ENCODE measurements at places on chromosomes 2 and 18.

GRCh38 chr2:3348767-3349166 lies 28.9 kb downstream of the EIPR1 start:
- no peak for DNase-seq

DNA sequence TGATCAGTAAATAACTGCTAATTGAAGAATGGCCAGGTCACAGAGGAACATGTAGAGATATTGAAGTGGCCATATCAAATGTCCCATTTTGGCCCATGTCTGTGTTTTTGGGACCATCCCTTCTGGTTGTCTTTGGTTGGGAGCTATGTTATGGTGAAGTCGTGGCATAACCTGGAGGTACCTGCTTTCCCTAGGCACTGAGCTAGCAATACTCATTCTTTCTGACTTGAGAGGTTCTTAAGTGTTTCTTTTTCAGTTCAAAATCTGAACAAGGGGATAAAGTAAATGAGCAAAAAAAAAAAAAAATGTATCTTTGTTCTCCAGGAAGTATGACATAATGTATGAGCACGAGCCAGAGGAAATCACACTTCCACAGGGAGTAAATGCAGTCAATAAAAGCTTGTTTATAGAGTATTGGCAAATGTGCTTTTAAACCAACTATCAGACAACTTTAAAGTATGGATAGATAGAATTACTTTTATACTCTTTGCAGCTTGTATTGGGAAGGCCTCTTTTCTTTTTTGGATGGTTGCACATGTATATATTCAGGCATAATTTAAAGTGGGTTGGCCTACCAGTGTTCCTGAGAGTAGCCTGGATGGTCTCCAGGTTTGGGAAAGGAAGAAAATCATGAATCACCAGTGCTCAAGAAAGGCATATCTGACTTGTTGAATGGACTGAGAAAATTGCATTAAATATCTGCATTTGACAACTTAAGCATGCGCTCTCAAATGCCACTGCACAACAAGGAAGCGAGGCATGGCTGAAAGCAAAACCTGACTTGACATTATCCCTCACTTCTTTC lies 125.0 kb downstream of the SPHKAP start:
- DNase-seq, result no peak

DNA sequence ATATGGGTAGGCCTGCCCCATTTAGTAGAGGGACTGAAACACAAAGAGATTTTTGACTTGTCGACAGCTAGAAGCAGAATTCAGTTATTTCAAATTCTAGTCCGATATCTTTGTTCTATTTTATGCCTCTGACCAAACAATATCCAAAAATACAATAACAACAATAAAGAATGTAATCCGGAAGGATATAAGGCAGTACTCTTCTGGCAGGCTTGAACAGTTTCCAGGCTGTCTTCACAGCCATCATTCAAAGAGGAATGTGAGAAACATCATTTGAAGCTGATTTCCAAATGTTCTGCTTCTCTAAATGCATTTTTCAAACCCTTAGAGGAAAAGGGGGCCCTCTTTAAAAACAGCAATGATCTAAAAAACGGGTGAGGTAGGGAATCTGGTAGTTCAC lies 36.7 kb upstream of the SPTBN1 start:
- DNase-seq, result no peak

DNA sequence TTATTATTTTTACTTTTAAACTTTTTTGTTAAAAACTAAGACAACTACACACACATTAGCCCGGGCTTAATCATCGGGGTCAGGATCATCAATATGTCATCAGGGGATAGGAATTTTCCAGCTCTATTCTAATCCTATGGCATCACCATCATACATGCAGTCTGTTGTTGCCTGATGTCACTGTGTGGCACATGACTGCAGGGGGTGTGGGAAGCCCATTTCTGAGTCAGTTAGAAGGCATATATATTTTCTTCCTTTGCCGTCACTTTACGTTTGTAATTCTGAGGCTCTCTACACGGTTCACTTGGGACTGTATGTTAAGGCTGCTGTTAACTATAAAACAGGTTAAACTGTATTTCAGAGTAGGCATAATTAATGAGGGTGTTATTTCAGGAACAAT lies 144.4 kb upstream of the ITGA6 start:
- DNase-seq, result no peak

DNA sequence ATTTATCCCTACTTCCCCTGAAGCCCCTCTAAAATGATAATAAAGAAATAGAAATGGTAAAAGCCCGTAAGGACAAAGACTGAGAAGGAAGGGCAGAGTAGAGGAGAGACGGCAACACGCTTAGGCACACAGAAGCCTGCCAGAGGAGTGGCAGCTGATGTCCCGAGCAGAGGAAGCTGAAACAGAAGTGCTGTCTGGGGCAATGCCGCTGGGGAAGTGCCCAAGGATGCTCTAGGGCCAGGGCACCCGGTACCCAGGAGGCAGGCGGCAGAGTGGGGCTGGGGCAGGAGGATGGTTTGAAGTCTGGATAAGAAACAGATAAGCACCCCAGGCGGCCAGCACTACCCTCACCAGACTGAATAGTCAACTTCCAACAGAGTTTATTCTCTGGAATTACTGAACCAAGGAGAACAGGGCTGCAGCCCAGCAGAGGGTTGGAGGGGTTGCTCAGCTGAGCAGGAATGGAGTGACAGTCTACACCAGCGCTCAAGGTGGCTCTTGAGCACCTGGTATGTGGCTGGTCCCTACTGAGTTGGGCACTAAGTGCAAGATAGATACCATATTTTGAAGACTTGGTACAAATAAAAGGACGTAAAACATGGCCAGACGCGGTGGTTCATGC lies 22.4 kb downstream of the TMEM37 start:
- DNase-seq, result no peak

GRCh38 chr2:216819766-216820165 lies 40.1 kb downstream of the TNP1 start:
- no peak for DNase-seq

- no peak for DNase-seq
These were observed 4.7 kb downstream of the CD302 start for GRCh38 chr2:159793326-159793725.

- DNase-seq, result no peak
These were observed 74.6 kb downstream of the AGAP1 start for GRCh38 chr2:235568431-235568830.

- DNase-seq, result no peak
These were observed 46.6 kb downstream of the ALK start for GRCh38 chr2:29874745-29875144.

- no peak for DNase-seq
These were observed 30.6 kb upstream of the RND3 start for GRCh38 chr2:150517951-150518680.

- DNase-seq, result peak; percentile 64
These were observed 165.6 kb downstream of the TMEFF2 start for GRCh38 chr2:192029089-192029488.

- no peak for DNase-seq
These were observed 72.7 kb upstream of the ITPRID2 start for GRCh38 chr2:181818840-181819239.

DNA sequence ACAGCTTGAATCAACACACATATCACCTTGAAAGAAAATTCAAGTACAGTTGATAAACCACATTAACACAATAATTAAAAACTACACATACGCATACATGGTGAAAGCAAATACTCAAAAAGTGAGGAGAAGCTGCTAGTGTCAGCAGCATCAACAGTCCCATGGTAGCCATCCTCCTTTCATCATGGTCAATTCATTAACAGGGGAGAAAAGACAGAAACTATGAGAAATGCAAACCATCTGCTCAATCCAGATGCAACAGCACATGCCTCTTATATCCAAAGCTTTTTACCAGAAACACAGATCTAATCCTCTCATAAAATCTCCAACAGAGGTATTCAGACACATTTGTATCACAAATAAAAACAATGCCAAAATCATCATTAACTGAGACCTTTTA lies 81.9 kb upstream of the CHRNA1 start:
- DNase-seq, result no peak

DNA sequence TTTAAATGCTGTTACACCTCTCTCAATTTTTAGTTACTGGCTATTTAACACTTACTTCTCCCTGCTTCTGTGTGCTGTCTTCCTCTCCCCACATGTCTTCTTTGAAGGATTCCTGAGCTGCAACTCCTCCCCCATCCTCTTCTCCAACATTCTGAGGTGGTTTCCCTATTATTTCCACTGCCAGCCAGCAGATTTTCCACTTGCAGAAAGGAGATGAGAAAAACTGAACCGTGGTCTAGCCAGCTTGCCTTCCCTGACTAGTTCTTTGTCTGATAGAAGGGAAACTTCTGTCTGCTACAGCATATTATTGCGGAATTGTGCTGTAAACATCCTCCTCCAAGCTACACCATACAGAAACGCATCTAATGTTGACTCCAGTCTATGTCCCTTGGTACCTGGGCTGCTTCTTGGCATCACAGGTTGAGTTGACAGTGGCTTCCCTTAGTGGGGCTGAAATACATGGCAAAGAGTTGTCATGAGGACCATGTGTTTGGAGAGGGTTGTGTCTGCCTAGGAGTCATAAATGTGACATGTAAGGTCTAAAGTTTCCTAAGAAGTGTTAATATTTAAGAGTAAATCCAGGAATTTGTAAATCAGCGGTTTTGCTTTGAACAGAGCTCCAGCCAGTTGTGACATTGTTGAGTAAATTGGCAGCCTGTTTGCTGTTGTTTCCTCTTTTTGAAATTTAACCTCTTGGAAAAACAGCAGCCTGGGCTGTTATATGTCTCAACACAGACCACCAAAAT lies 68.3 kb upstream of the RND3 start:
- DNase-seq, result no peak

- no peak for DNase-seq
These were observed 98.8 kb downstream of the TNS1 start for GRCh38 chr2:217903859-217904613.

DNA sequence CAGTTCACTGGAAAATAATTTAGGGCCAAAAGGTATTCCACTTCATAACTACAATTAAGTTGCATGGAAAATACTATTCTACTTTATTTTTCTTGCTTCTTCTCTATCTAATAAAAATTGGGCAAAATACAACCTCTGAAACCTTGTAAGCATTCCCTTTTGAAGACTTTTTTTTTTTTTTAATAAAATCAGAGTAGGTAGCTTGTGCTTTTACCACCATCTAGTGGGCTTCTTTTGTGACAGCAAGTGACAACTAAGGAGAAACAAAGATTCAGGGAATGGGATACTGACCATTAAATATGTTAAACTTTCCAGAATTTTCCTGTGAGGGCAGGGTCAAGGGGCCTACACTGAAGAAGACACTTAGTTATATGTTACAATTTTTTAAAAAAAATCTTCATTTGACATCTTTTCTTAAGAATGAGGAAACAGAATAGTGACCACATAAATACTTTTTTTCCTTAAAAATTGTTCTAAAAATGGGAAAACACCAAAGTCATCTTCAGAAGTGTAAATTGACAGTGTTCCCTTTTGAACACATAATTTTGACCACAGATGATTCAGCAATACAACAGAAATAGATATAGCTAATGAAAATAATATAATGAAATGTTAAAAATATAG lies 1183.2 kb upstream of the ACVR2A start:
- peak; percentile 25 for DNase-seq

DNA sequence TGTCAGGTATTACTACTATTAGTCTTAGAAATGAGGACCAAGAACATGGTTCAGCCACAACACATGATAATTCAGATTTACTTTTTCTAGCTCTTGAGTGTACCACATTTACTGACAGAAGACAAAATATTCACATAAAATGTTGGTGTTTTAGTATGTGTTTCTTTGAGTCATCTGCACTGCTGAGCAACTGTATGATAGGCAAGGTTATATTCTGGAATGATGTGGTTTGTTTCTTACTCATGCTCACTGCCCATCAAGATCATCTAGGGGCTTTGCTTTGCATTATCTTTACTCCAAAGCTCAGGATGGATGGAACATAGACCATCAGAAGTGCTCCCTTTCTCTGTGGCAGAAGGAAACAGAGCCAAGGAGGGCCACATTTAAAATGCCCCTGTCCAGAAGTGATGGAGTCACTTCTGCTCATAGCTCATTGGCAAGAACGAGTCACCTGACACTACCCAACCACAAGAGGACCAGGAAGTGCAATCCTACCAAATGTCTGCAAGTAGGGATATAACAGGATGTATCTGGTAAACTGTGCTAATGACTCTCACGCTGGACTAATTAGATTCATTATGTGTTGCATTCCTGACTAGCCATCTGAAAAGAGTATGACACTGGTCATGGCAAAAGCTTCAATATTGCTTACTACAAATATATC lies 81.5 kb downstream of the DIS3L2 start:
- no peak for DNase-seq

DNA sequence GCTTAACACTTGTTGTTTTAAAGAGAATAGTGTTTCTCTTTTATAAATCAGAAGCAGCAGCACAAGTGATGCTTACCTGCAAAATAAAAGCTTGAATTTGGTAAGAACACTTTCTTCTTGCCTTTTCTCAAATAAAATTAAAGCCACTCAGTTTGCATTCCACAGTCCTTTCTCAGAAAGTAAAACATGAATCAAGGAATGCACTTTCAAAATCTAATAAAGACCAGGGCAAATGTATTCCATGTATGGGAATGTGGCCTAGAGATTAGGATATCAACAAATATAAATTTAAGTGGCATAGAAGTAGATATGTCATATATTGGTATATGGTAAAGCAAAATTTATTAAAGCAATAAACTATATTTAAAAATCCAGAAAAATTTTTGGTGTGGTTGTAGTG lies 352.8 kb downstream of the THSD7B start:
- no peak for DNase-seq

DNA sequence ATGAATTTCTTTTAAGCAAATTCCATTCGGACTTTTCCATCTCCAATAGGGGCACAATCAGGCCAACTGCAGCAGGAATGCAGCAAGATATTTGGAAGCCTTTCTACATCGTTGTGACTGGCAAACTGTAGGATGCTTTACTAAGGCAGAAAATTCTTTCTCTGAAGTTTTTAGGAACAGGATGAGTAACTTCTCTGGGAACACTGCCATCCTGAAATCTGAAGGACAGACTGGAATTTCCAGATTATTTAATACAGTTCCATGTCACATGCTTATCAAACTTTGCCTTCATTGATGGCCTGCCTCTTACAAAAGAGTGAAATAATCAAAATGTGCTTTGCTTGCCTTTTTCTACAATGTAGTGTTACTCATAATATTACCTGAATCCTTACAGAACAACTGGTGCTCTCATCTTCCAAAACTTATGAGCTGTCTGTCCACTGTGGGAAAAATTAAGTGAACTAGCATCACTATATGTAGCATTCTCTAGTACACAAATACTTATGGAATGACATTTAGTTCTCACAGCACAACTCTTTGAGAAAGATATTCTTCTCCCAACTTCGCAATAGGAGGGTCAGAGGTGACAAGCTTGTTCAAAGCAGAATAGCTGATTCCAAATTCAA lies 32.0 kb upstream of the MAP2 start:
- DNase-seq, result no peak

- peak; percentile 20 for DNase-seq
These were observed 1824.3 kb upstream of the CELF4 start for GRCh38 chr18:39389800-39390379.
